Stimulated activated CD8-positive, alpha-beta memory T cell treated with anti-CD3 and anti-CD28 coated beads, Interleukin-2, amount 100 ng/mL, for 1 hour (primary cell): ENCODE measurements at places on chromosomes 7 and 10.

- no peak for DNase-seq
Measured at GRCh38 chr7:31488562-31489203, 25.2 kb upstream of the ITPRID1 start.

DNA sequence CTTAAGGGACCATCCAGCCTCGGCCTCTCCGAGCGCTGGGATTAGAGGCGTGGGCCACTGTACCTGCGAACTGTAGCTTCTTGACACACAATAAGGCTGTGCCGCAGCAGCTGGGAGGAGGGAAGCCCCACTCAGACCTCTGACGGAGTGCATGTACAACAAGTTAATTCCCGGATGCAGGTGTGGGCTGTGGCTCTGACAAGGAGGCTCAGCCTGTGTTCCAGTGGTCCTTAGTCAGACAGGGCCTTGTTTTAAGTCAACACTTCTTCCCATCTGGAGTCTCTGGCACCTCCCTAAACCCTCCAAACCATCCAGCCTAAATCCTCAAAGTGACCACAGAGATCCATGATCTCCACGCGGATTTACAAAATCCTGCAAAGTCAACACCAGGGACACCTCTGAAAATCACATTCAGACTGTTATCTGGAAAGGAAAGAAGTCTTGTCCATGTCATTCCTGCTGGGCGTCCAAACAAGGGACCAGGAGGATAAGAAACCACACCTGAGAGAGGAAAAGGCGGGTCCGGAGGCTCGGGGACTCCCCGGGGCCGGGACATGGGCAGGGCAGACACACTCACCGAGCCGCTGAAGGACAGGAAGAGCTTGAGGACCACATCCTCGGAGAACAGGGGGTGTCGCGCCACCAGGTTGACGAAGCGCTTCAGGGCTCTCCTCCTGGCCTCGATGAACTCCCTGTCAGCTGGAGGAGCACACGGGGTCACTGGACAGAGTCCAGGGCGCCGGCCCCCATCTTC is 29.4 kb downstream of the NUDT1 start:
- no peak for DNase-seq

DNA sequence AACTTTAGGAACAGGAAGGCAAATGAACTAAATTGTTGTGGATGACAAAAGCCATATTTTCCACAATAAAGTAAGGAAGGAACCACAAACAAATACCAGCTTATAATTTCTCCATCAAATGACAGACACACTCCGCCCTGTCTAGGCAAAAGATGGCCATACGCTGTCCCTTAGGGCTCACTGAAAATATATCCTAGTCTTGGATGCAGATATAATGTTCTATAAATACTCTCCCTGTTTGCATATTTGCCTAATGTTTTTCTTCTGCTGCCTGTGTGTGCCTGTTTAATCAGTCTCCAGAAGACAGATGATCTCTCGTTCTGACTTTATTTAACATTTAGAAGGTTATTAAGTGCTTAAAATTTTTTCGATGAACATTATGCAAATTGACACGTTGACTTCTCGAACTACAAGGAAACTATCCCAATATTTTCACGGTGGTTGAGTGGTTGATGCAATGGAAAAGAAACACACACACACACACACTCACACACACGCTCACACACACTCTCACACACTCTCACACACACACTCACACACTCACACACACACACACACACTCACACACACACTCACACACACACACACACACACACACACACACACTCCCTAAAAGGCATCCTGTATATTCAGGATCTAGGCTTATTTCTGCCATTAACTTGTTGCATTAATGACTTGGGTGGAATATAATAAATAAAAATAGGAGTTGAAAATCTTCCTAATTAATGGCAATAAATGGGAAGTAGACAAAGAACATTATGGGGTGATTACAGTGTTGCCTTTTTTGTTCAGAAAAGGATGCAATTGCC is 297.1 kb downstream of the PRPF18 start:
- no peak for DNase-seq

DNA sequence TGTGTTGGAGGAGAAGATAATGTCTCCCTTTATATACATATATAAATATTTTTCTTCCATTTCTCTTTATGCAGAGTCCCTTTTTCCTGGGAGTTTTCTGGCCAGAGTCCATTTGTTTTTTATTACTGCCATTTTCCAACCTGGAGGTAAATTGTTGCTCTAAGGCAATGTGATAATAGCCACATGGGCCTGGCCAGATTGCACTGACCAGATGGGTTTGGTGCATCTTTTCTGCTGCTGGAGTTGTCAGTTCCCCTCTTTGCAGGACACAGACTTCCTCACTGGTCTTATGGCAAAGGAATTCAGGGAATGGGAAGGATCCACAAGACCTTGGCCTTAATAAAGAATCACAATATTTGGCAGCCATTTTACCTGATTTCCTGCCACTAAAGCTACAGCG is 254.9 kb downstream of the SORCS3 start:
- no peak for DNase-seq

GRCh38 chr7:149228831-149229471 is 10.5 kb upstream of the ZNF212 start:
- no peak for DNase-seq

GRCh38 chr7:136046548-136046947 is 69.4 kb upstream of the MTPN start:
- DNase-seq: no peak

- DNase-seq: no peak
Measured at GRCh38 chr7:45595809-45596664, 21.9 kb downstream of the ADCY1 start.

GRCh38 chr10:97042716-97043562 is 142.8 kb downstream of the SLIT1 start:
- no peak for DNase-seq
